ENCODE measurements at places on chromosomes 7 and 10.

- no peak overlapping the region for H3K27ac ChIP-seq
- DNase-seq, result no peak
- H3K27me3 ChIP-seq, result peaks cover 5% of the 10 kb centered on the region
- no peaks in the 10 kb centered on the region for H3K36me3 ChIP-seq
- no peak overlapping the region for H3K4me3 ChIP-seq
- no peaks in the 10 kb centered on the region for H3K4me1 ChIP-seq
Measured at GRCh38 chr10:68251151-68251550, 19.2 kb upstream of the ATOH7 start.

DNA sequence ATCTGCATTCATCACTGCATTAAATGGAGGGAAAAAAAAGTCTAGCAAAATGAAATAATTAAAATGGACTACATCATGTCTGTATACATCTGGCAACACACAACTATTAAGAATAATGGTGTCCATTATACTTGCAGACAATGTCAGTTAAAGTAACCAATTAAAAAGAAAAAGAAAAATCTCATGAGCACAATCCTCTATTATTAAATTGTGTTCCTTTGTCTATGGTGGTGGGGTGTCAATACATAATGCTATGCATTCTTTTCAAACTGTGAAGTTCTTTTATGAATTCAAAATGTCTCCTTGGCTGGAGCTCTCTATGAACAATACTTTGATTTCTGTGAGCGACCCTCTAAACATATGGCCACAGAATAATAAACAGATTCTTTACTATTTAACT is 63.5 kb downstream of the NRP1 start:
- H3K27me3 ChIP-seq, result peaks cover 11% of the 10 kb centered on the region
- H3K4me1 ChIP-seq, result no peaks in the 10 kb centered on the region
- H3K4me3 ChIP-seq, result no peak overlapping the region
- no peaks in the 10 kb centered on the region for H3K36me3 ChIP-seq

DNA sequence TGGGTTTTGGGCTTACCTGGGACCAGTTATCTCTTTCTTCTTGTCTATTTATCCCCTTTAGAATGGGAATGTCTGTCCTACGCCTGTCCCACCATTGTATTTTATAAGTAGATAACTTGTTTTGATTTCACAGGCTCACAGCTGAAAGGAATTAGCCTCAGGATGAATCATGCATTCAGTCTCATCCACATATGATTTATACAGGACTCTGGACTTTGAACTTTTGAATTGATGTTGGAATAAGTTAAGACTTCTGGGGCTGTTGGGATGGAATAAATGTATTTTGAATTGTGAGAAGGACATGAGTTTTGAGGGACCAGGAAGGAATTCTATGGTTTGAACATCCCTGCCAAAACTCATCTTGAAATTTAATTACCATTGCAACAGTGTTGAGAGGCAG is 112.6 kb downstream of the AMPH start:
- DNase-seq, result no peak
- H3K4me1 ChIP-seq, result no peaks in the 10 kb centered on the region
- H3K27me3 ChIP-seq, result no peaks in the 10 kb centered on the region
- H3K4me3 ChIP-seq, result no peak overlapping the region
- no peaks in the 10 kb centered on the region for H3K36me3 ChIP-seq

- no peak for DNase-seq
- no peaks in the 10 kb centered on the region for H3K27me3 ChIP-seq
- peak overlapping the region; percentile 21 for H3K27ac ChIP-seq
- peaks cover 7% of the 10 kb centered on the region for H3K36me3 ChIP-seq
Measured at GRCh38 chr7:148939128-148939755, 55.2 kb upstream of the EZH2 start.

GRCh38 chr7:74240482-74240881 is 13.7 kb downstream of the RFC2 start:
- H3K27me3 ChIP-seq, result no peaks in the 10 kb centered on the region
- no peak overlapping the region for H3K27ac ChIP-seq
- H3K36me3 ChIP-seq, result peaks cover 64% of the 10 kb centered on the region
- no peak overlapping the region for H3K4me3 ChIP-seq
- no peak for DNase-seq
- peaks cover 32% of the 10 kb centered on the region for H3K4me1 ChIP-seq

- H3K4me1 ChIP-seq, result no peaks in the 10 kb centered on the region
- H3K27me3 ChIP-seq, result no peaks in the 10 kb centered on the region
- H3K27ac ChIP-seq, result no peak overlapping the region
Measured at GRCh38 chr10:59107147-59107546, 69.3 kb upstream of the PHYHIPL start.

DNA sequence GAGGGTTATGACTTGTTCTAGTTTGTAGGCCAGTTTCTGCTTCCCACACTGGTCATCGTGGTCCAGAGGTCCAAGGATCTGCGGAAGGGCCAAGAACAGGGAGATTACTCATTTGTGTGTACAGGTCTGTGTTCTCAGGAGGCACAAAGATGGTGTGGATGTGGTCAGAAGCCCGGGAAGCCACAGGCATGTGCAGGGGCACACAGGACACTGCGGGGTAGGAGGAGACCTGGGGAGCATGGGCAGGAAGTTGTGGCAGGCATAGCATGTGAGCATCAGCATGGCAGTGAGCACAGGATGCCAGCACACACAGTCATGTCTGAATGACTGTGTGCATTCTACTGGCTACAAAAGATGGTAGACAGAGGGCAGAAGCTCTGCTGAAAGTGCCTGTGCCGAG is 445.8 kb downstream of the PLXNA4 start:
- peak overlapping the region; percentile 53 for H3K27ac ChIP-seq
- peaks cover 15% of the 10 kb centered on the region for H3K4me1 ChIP-seq
- no peaks in the 10 kb centered on the region for H3K27me3 ChIP-seq
- peak; percentile 63 for DNase-seq
- no peak overlapping the region for H3K4me3 ChIP-seq

DNA sequence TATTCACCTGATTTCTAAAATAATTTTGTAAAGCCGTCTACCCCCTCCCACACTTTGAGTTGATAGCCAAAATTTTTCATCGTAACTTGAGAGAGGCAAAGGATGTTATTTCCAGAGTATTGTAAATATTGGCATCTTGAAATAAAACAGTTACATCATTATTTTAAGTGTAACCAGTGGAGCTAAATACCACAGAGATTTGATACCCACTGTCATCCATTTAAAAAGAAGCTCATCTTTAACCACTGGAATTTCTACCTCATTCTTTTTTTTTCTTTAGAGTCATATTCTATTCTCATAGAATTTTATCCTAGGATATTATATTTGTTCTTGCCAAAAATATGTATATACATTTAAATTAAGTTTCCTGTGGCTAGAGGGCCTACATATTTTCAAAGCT is 48.6 kb downstream of the CAMK1D start:
- no peak overlapping the region for H3K4me3 ChIP-seq
- DNase-seq, result no peak
- no peaks in the 10 kb centered on the region for H3K27me3 ChIP-seq
- no peak overlapping the region for H3K27ac ChIP-seq

- no peak overlapping the region for H3K4me3 ChIP-seq
- no peak for DNase-seq
- peaks cover 31% of the 10 kb centered on the region for H3K4me1 ChIP-seq
- H3K27me3 ChIP-seq, result peaks cover 7% of the 10 kb centered on the region
- no peak overlapping the region for H3K27ac ChIP-seq
- peaks cover 6% of the 10 kb centered on the region for H3K36me3 ChIP-seq
Measured at GRCh38 chr7:157486007-157486755, 149.4 kb downstream of the DNAJB6 start.

All from activated CD8-positive, alpha-beta T cell treated with anti-CD3 and anti-CD28 coated beads, Interleukin-2, amount 10 ng/mL, durations not matched to agents 7 days and 5 days (primary cell).